Smooth muscle cell of the brain vasculature (primary cell): ENCODE measurements at places on chromosomes 7 and 10.

- DNase-seq, result peak; percentile 10
Observed at GRCh38 chr10:96292971-96293920, 11.0 kb upstream of the DNTT start.

DNA sequence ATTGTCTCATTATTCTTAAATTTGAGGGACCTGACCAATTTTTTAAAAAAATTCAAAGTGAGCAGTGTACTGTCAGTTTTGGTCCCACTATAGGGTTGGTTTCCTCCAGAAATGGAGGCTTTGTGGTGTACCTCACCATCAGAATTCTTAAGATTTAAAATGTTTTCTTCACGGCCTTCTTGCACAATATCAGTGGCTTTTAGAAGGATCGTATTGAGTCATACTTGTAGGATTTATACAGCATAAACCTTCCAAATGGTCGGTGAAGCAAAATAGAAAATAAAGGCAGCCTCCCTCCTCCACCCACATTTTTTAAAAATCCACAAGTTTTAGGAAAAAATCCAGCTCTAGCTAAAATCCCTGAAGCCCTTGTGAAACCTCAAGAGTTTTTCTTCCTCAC lies 126.4 kb downstream of the RNLS start:
- DNase-seq, result no peak

DNA sequence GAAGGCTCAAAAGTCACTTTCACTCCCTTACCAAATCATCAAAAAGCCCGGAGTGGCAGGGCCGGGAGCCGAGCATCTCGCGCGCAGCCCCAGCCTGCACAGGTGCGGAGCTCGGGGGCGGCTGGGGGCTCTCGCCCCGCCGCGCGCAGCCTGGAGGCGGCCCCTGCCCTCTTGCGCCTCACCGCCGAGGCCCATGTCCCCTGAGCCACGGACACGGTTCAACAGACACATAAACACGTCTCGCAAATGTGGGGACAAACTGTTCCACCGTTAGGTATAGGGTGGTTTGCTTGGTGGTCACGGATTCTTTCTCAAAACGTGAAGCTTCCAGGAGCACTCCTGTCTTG lies 700 bp downstream of the GSAP start:
- DNase-seq, result no peak

DNA sequence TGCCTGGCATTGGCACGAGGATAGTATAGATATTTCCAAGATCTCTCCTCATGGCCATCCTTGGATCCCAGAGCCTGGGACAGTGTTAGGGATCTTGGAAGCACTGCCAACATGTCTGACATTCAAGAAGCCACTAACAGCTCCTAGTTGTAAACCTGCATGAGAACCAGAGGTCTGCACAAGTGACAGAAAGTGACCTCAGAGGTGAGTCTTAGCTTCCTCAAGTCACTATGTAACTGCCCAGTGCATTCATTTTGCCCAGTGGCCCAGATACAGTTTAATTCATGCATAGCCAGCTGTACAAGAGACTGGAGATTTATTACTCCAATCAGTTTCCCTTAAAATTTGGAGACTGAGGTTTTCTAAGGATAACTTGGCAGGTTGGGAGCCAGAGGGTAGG lies 16.7 kb downstream of the SUGCT start:
- no peak for DNase-seq

- DNase-seq, result no peak
Observed at GRCh38 chr7:43648473-43649406, 65.8 kb downstream of the STK17A start.

- no peak for DNase-seq
Observed at GRCh38 chr7:98215561-98216495, 4.6 kb downstream of the BHLHA15 start.

DNA sequence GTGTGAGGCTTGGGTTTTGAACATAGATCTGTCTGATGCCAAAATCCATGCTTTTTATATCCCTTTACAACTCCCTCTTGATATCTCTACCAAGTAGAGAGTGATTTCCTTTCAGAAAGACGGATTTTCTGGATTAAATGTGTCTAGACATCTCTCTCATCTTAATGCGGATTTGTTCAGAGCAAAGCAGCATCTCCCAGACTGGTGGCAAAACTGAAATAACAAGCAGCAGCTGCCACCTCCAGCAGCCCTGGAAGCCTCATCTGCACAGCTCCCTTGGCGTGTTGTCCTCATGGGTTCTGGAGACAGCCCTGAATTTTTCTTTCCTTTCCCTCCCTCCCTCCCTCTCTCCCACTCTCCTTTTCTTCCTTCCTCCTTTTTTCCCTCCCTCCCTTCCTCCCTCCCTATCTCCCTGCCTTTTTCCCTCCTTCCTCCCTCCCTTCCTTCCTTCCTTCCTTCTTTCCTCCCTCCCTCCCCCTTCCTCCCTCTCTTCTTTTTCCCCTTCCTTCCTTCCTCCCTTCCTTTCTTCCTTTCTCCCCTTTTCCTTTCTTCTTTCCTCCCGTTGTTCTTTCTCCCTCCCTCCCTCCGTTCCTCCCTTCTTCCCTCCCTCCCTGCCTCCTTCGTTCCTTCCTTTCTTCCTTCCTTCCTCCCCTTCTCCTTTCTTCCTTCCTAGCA lies 639.9 kb downstream of the TYW1 start:
- DNase-seq, result no peak

DNA sequence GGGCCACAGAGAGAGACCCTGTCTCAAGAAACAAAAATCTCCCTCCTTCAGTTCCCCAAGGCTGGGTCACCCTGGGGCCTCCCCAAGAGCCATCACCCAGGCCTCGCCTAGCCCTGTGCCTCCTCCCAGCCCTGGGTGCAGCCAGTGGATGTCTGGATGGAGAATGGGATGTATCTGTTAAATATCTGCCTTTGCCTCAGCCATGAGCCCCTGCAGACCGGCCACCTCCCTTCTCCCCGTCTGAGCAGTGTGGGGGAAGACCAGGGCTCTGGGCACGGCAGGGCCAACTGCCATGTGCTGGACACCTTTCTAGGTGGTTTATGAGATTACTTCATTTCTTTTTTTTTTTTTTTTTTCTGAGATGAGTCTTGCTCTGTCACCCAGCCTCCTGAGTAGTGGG lies 10.0 kb downstream of the ARPC1B start:
- DNase-seq, result no peak

GRCh38 chr7:69873512-69873911 lies 275.2 kb downstream of the AUTS2 start:
- DNase-seq, result no peak

DNA sequence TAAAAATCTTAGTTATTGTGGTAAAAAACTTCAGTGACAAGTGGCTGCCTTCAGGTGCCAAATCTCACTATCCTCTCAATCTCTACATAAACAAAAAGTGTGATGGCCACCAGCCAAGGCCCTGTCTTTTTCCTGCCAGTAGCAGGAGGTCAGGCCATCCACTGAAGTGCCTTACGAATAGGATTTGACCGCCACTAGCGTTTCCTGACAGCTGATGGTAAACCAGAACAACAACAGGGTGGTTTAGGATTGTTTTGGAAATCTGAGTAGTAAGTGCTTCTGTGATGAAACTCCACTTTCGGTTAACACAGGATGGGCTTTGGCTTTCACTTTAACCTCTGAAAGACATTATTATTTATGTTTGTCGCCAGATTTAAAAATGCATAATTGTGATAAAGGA lies 55.7 kb upstream of the OGDHL start:
- no peak for DNase-seq

- no peak for DNase-seq
Observed at GRCh38 chr10:2471811-2472210, 595.5 kb upstream of the PFKP start.

- no peak for DNase-seq
Observed at GRCh38 chr7:76377186-76377918, 18.6 kb upstream of the YWHAG start.

GRCh38 chr10:69716711-69717560 lies 84.8 kb upstream of the COL13A1 start:
- DNase-seq, result no peak

DNA sequence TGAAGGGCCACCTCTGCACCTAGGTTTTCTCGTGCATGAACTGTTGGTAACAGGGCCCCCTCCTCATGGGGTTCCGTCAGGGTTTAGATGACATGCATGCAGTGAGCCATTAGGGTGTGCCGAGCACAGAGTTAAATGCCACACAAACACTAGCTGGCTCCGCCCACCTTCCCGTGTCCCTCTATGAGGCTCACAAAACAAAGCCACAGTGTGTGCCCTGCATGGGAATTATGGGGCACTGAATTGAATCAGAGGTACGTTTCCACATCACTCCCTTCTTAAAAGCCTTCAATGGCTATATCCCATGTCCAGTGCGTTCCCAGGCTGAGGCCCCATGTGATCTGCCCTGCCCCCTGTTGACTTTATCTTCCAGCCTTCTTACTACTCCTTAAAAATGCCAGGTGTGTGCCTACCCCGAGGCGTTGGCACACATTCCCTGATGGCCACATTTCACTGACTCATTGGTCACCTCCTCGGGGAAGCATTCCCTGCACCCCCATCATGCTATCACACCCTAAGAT lies 35.7 kb downstream of the GSDME start:
- DNase-seq, result no peak

GRCh38 chr10:120508966-120509365 lies 51.9 kb downstream of the PLPP4 start:
- no peak for DNase-seq

DNA sequence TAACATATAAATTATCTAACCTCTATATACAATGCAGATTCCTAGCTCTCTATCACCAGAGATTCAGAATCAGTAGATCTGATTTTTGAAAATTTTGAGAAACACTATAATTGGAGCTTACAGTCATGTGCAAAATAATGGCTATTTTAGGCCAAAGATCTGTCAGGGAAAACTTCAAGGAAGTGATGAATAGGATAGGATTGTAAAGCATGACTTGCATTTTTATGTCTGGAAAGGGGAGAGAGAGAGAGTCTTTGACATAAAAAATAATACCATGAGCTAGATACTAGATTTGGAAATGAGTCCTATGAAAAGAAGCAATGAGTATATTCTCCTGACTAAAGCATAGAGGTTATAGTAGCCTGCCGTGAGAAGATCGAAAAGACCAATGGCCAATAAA lies 181.1 kb downstream of the SDHAF3 start:
- DNase-seq, result no peak

DNA sequence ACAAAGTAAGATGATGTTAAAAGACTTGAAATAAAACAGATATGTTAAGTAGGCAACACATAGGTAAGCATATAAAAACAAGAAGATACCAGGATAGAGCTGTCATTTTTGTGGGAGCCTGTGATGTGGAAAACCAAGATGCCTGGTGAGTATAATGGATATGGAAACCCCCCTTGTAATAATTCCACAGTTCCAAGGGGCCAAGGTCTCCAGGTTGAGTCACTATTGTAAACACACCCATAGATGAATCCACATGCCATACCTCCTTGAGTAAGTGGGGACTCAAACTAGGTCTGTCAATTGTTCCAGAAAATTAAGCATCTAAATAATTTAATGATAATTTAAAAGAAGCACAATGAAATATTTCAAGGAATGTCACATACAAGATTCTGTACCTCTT lies 15.9 kb downstream of the CAV1 start:
- DNase-seq, result no peak

DNA sequence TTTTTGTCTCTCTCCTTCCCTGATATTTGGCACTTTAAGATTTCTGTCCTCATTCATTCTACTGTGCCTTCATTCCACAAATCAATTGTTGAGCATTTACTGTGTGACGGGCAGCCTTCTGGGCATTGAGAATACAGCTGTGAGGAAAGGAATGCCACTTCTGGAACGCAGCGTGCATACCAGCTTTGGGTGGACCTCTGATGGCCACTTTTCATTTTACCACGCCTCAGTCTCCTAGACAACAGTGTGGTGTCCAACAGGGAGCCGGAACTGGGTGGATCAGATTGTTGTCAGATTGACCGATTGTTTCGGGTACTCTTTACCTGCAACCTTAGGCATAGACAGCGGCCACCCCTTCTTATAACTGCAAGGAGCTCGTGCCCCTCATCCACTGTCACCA lies 222.7 kb upstream of the DPP6 start:
- no peak for DNase-seq
